Stimulated activated CD4-positive, alpha-beta T cell treated with anti-CD3 and anti-CD28 coated beads, TNF-alpha, amount 100 ng/mL, for 24 hours (primary cell): ENCODE measurements at places on chromosomes 11 and 22.
A peak's percentile ranks its signal among the peaks of the same experiment; 100 is the strongest.

DNA sequence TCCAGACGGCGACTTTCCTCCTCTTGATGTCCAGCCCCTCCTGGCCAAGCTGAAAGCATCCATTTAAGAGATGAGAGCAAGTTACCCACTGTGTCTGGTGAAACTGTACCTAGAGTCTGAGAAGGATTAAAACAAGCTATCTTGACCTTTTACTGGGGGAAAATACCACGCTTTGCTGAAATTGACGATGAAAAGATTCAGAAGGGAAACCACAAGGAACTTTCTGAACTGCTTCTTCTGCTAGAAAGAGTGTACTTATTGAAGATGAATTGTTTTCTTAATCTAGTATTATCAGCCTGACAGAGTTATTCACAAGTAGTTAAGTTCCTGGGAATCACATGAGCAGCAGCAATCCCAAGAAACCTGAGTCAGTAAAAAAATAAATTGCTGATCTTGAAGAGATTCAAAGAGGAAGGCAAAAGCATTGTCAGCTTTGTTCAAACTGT lies 13.1 kb upstream of the MS4A6A start:
- DNase-seq, result no peak

- DNase-seq, result no peak
Measured at GRCh38 chr11:110319501-110319900, 23.1 kb upstream of the RDX start.

DNA sequence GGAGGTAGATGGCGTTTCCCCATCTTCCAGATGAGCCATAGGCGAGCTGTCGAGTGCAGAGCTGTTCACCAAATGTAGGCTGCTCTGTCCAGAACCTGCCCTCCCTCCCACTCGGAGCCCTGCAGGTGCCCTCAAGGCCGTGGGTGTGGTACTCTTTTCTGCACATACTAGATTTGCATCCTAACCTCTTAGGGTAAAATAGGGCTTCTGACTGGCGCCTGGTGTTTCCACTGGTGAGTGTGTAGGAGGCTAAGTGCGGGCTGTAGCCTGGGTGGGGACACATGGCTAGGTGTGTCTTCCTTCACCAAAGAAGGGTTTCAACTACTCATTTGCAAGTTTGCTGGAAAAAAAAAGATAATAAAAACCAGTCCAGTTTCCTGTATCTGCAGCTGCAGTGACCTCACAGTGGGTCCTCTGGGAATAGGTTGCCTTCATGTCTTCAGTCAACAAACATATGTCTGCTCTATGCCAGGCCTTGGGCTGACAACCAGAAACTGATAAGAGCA lies 8.5 kb downstream of the BIK start:
- DNase-seq, result no peak

DNA sequence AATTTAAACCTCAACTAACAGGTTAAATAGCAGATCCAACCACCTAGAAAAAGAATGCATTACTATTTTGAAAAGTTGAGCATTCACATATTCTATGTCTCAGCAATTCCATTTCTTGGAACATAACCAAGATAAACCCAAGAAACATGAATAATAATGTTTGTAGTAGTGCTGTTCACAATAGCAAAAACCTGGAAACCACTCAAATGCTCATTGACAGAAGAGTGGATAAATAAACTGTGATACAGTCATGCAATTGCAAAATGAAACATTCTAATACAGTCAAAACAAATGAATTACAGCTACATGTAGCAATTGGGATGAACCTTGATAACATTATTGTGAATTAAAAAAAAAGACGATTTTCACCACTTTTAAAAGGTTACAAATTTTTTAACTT lies 162.8 kb upstream of the TMEM45B start:
- DNase-seq, result no peak

DNA sequence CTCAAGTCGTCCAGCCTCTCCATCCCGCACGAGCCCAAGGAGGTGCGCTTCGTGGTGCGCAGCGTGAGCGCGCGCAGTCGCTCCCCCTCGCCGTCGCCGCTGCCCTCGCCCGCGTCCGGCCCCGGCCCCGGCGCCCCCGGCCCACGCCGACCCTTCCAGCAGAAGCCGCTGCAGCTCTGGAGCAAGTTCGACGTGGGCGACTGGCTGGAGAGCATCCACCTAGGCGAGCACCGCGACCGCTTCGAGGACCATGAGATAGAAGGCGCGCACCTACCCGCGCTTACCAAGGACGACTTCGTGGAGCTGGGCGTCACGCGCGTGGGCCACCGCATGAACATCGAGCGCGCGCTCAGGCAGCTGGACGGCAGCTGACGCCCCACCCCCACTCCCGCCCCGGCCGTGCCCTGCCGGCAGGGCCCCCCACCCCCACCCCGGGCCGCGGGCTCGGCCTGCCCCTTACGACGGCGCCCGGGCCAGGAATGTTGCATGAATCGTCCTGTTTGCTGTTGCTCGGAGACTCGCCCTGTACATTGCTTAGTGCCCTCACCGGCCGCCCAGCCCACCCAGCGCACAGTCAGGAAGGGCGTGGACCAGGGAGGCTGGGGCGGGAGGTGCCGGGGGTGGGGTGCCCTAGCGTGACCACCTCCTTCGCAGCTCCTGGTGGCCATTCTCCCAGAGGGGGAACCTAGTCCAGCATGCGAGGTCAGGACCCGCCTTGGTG lies 6.9 kb upstream of the ACR start:
- DNase-seq, result no peak

GRCh38 chr11:67317888-67318555 lies 14.7 kb downstream of the SSH3 start:
- no peak for DNase-seq

DNA sequence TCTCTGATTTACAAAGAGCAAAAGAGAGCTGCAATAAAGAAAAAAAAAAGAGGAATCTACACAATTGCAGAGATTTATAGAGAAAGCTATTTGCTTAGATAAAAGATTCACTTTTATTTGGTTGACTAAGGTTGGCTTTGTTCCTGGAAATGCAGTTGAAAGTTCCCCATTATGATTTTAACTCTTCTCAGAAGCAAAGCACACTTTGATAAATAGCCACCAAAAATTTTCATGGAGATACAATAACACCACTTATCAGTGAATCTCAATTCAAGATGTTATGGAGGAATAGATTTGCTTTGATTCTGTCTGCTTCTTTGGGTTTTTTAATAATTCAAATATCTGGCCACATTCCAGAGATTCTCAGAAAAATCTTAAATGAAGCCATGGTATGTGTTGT lies 88.5 kb upstream of the ANO3 start:
- no peak for DNase-seq

DNA sequence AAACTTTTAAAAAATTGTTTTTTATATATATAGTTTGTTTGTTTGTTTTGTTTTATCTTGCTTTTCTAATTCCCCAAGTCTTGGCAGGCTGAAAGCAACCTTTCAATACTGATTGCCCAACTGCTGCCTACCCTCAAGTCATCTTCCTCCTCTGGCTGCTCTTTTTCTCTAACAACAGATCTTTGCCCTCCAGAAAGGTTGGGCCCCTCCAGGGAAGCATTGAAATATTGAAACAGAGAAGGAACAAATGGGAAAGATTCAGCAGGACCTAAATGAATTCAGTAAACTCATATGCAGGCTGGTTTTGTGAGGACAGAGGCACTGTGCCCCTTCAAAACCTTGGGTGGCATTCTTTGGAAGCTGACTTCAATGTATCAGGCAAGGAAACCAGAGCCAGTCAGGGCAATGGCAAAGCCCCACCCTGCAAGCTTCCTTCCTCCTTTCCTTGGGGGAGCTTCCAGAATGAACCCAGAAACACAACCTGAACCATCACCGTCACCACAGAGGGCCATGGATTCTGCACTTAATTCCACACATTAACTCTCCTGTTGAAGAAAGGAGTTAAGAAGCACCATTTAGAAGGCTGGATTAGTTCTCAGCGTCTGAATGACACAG lies 815 bp upstream of the MS4A6A start:
- no peak for DNase-seq

DNA sequence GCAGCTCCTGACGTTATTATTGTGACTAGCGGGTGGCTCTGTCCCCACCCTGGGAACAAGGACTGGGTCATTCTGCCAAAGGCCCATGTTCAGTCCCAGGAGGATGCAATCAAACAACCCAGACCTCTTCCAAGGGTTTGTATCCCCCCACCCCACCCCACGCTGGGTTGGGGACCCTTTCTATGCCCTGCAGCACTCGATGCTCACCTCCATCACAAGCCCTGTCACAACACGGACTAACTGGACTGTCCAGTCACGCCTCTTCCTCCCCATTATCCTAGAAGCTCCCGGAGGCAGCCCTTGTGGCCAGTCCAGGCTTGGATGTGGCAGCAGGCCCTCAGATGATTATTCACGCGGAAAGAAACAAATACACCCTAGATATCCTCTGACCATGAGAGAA lies 3.7 kb downstream of the SHANK2 start:
- no peak for DNase-seq

DNA sequence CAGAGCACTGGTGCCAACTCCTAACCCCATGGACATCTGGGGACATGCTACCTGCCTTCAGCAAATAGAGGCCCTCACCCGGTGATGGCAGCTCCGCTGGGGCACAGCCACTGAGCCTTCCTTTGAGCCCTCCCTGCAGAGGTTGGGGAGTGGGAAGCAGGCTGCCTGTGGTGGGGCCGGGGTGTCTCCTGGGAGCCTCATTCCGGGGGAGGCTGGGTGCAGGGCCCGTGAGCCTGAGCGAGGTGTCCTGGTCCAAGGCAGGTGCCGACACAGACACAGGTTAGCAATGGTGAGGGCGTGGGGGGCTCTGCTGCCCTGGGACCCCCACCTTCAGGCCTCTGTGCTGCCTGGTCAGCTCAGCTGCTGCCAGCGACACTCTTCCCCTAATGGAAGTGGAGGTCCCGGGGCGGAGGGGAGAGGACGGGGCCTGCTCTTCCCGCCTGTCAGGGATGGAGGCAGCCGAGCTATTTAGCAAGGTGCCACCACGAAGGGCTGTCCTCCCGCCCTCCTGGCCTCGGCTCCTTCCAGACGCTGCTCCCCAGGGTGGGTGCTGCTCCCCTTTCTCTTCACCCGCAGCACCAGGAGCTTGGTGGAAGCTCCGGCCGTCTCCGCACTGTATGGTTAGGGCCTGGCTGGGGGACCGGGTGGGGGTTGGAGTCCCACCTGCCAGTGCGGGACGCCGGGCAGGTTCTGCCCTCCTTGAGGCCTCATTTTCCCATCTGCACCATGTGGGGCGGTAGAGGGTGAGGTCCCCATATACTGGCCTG lies 11.2 kb downstream of the TSPAN4 start:
- no peak for DNase-seq

DNA sequence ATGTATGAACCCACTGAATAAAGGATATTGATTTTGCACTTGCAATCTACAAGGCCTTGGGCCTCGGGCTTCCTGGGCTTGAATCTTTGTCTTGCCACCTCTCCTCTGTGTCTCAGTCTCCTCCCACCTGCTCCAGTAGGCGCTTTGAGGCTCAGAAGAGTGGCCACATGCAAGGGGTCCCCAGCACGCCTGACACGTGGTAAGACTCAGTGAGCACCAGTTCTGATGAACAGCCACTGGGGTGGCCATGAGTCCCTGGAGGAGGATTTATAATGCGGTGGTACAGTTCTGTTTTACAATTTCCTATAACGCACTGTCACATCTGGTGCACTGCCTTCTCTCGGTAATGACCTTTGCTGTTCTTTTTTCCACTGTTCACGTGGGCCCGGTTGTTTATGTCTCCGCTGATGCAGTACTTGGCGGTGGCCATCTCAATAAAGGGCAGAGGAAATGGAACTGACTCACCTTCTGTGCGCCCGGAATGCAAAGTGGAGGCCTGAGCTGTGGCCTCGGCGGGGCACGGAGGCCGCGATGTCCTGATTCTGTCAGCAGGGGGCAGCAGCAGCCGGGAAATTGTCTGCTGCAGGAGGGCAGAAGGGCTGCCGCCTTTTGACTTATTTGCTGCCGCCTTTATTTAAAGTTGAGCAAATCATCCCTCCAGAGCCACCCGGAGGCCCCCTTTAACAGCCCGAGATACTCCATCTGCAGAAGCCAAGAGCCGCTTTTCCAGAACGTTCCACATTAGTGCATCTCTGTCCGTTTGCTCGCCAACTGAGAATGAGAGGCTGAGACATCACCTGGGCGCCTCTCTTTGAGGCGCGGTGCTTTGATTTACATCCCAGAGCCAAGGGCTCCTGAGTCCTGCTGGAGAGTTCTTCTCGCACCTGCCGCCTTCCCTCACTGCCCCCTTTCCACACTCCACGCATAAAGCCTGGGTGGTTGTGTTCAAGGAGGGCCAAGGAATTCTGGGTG lies 6.0 kb upstream of the IFT27 start:
- DNase-seq, result peak; percentile 84

DNA sequence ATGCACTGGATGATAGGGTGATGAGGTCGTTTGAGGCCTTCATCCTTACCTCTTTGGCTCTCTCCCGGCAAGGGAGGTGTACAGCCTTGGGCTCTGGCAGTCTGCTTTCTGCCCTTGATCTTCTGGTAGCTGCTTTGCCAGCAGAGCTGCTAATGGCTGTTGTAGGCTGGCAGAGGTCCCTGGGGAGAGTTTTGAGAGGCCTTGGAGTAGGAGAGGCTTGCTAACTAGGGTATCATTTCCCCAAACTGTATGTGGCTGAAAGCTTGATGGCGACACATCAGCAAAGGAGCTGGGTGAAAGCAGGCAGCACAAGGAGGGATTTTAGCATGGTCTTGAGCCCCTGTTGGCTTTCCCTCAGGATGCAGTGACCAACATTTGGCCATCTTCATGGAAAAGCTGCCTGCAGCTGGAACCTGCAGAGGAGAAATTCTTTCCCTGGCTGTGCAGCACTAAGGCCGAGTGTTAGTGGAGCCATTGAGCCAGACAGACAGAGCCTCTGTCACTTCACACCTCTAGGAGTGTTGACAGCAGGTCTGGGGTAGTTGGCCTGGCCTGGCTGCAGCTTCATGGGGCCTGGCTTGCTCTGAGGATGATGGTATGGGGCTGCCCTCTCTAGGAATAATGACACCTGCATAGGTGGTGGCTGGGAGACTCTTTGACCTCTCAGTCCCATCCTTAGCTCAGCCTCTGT lies 3.5 kb upstream of the AMPD3 start:
- no peak for DNase-seq

DNA sequence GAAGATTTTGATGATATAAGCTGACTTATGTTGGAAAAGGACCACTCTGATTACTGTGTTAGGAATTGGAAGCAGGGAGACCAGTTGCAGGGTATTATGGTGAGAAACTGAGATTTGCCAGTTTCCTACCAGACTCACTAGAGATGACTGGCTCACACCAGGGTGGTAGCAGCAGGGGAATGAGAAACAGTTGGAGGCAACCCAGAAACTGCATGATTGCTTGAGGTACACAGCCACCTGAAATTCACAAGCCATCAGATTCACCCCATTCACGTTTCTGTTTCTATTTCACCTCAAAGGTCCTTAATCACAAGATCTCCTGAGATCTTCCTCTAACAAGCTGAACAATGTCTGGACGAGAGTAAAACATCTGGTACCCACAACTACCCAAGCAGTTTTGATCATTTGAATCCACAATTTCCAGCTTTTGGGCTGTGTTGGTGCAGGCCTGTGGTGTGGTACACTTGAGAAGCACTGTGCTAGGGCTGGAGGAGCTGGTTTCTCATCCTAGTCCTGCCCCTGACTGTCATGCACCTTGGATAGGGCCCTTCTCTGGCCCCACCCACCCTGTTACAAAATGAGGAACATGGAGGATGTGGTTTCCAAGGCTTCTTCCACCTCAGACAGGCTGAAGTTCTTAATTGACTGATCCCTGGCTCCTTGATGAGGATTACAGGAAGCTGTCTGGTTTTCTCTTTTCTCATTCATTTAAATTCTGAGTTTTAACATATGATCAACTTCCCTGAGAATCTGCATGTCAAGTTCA lies 233.4 kb downstream of the INSC start:
- no peak for DNase-seq

- DNase-seq, result no peak
Measured at GRCh38 chr11:71577469-71578004, 5.1 kb downstream of the KRTAP5-11 start.

- DNase-seq, result no peak
Measured at GRCh38 chr11:71988050-71988449, 10.7 kb upstream of the IL18BP start.
